ENCODE measurements at places on chromosomes 11 and 22.

- DNase-seq = no peak
Observed at GRCh38 chr22:31193092-31193491, 19.0 kb upstream of the LIMK2 start.

- no peak for DNase-seq
Observed at GRCh38 chr11:105181521-105181920, 42.0 kb upstream of the CARD18 start.

DNA sequence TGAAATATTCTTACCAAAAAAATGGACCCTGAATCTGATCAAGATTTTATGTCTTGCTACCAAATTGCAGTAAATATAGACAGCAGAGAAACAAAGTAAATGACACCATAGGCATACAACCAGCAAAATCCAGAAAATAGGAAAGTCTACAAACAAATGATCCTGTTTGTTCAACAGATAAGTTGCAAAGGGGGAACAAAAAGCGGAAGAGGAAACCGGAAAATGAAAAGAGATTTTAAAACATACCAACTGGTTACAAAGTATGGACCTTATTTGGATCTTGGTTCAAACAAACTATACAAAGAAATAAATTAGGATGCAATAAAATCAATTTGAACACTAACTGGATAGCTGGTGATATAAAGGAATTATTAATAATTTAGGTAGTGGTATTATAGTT, 92.0 kb downstream of the TMPRSS5 start:
- no peak for DNase-seq

- DNase-seq = no peak
Observed at GRCh38 chr11:132858223-132858622, 674.1 kb downstream of the OPCML start.

Measured in activated naive CD4-positive, alpha-beta T cell treated with anti-CD3 and anti-CD28 coated beads, Interleukin-2, amount 50 U/mL, for 72 hours (primary cell).